ENCODE measurements at places on chromosomes 3 and 15. TPM values are rescaled to one million over a fixed set of nuclear protein-coding genes. Genes with fewer than 3 reads are reported as not detected.

CAMK1 gene
- total RNA-seq, result 6.4 TPM

KLHDC8B gene
- total RNA-seq, result 5.0 TPM

MEX3B gene
- total RNA-seq, result 4.1 TPM

PPP1R14D gene
- total RNA-seq, result not detected

SERINC4 gene
- total RNA-seq, result not detected

SAMD7 gene
- not detected for total RNA-seq

PLCB2 gene
- not detected for total RNA-seq

BBX gene
- 81.8 TPM for total RNA-seq

IL5RA gene
- total RNA-seq, result not detected

DENND4A gene
- total RNA-seq, result 9.6 TPM

TTLL13 gene
- total RNA-seq, result not detected

GPR27 gene
- total RNA-seq, result not detected

WNT7A gene
- total RNA-seq, result 0.15 TPM

CHRFAM7A gene
- total RNA-seq, result 2.4 TPM

CD200R1 gene
- not detected for total RNA-seq

KBTBD12 gene
- total RNA-seq, result 0.07 TPM

CCK gene
- not detected for total RNA-seq

STRA6 gene
- total RNA-seq, result 3.5 TPM

HDC gene
- 0.05 TPM for total RNA-seq

LRRC34 gene
- 0.71 TPM for total RNA-seq

FOXL2NB gene
- total RNA-seq, result 1.4 TPM

NR2E3 gene
- total RNA-seq, result not detected

ISLR2 gene
- total RNA-seq, result 0.17 TPM

ASB14 gene
- total RNA-seq, result not detected

UNC13C gene
- not detected for total RNA-seq

SELENOT gene
- total RNA-seq, result 244 TPM

VGLL3 gene
- 13.9 TPM for total RNA-seq

DUOX1 gene
- not detected for total RNA-seq

LIPC gene
- 1.6 TPM for total RNA-seq

LRRIQ4 gene
- total RNA-seq, result not detected

MBD4 gene
- total RNA-seq, result 48.2 TPM

DNAJA4 gene
- 2.3 TPM for total RNA-seq

GPR171 gene
- total RNA-seq, result not detected

KIF15 gene
- total RNA-seq, result 13.7 TPM

GPR62 gene
- 0.02 TPM for total RNA-seq

P2RY1 gene
- 0.02 TPM for total RNA-seq
